Kidney tubule cell (primary cell): ENCODE measurements at places on chromosomes 7 and 10.

DNA sequence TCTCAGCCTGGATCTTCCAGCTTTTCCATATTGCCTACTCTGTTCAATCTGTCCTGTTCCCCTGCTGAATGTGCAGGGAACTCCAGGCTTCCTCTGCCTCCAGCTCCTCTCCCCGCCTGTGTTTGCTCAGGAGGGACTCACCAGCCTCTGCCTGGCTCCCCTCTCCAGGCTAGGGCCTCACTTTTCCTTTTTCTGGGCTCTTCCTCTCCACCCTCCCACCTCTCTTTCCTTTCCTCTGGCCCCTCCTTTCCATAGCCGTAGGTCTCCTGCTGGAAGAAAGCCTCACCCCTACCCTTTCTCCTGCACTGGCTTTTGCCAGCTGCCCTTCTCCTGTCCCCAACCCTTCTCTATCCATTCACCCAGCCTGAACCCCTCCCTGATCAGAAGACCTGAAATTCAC, 25.0 kb downstream of the PILRA start:
- DNase-seq = no peak

- no peak for DNase-seq
These were observed 262.9 kb upstream of the MAGI2 start for GRCh38 chr7:79716329-79716728.

DNA sequence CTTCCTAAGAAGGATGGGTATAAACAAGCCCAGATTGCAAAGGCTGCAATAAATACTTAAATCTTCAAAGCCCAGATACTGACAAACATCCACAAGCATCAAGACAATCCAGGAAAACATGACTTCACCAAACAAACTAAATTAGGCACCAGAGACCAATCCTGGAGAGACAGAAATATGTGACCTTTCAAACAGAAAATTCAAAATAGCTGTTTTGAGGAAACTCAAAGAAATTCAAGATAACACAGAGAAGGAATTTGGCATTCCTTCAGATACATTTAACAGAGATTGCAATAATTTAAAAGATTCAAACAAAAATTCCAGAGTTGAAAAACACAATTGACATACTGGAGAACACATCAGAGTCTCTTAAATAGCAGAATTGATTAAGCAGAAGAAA, 23.0 kb downstream of the GSDME start:
- no peak for DNase-seq

GRCh38 chr10:97046456-97047082, 139.2 kb downstream of the SLIT1 start:
- DNase-seq = no peak

DNA sequence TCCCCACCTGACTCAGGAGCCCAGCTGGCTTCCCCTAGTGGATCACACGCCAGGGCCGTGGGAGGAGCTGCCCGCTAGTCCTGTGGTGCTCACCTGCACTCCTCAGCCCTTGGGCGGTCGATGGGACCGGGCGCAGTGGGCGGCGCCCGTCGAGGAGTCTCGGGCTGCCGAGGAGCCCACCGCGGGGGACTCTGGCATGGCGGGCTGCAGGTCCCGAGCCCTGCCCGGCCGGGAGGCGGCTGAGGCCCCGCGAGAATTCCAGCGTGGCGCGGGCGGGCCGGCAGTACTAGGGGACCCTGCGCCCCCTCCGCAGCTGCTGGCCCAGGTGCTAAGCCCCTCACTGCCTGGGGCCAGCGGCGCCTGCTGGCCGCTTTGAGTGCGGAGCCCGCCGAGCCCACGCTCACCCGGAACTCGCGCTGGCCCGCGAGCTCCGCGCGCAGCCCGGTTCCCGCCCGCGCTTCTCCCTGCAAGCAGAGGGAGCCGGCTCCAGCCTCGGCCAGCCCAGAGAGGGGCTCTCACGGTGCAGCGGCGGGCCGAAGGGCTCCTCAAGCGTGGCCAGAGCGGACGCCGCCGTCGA, 367.9 kb downstream of the TYW1 start:
- DNase-seq = no peak
